ENCODE measurements at places on chromosomes 1 and 21.

DNA sequence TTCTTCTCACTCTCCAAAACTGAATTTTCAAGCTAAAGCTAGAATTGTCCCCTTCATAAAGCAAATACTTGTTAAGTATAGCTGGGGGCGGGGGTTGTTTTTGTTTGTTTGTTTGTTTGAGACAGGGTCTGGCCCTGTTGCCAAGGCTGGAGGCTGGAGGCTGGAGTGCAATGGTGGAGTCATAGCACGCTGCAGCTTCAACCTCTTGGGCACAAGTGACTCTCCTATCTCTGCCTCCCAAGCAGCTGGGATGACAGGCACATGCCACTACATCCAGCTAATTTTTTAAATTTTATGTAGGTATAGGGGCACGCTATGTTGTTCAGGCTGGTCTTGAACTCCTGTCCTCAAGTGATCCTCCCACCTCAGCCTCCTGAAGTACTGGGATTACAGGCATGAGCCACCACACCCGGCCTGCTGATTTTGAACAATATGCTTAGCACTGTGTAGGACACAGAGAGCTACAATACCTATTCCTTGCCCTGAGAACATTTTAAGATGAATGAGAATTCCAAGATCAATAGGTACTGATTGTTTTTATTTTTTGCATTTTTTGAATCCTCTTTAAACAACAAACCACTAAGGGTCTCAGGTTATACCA lies 42.2 kb downstream of the PCNX2 start:
- no peak for DNase-seq

GRCh38 chr1:85379203-85380136 lies 85.5 kb downstream of the DDAH1 start:
- DNase-seq, result no peak

DNA sequence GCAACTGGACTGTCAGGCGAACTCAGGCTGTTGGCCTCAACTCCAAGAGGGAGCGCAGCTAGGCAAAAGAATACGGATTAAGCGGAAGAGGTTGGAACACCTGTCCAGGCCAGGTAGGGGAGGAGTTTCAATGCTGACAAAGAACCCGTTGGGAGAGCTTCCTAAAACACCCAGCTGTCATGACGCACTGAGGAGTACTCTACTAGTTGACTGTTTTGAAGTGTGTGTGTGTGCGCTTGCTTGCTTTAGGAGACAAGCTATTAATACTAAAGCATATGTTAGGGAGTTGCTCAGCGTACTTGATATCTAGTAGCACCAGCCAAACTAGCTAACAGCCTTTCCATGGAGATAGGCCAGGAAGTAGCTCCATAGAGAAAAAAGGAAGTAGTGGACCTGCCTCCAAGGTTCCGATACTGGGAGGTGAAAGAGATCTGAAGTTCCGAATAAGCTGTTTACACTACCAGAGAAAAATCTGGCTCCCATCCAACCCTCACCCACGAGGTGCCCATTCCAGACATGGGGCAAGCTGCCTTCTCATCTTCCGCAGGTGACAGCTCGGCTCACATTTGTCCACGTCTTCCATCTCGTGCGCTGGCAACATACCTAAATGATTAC lies 974 bp upstream of the FNBP1L start:
- DNase-seq, result no peak

- no peak for DNase-seq
Observed at GRCh38 chr1:203026666-203027663, 674 bp downstream of the PPFIA4 start.

GRCh38 chr1:25096307-25097150 lies 135.8 kb downstream of the SYF2 start:
- no peak for DNase-seq

DNA sequence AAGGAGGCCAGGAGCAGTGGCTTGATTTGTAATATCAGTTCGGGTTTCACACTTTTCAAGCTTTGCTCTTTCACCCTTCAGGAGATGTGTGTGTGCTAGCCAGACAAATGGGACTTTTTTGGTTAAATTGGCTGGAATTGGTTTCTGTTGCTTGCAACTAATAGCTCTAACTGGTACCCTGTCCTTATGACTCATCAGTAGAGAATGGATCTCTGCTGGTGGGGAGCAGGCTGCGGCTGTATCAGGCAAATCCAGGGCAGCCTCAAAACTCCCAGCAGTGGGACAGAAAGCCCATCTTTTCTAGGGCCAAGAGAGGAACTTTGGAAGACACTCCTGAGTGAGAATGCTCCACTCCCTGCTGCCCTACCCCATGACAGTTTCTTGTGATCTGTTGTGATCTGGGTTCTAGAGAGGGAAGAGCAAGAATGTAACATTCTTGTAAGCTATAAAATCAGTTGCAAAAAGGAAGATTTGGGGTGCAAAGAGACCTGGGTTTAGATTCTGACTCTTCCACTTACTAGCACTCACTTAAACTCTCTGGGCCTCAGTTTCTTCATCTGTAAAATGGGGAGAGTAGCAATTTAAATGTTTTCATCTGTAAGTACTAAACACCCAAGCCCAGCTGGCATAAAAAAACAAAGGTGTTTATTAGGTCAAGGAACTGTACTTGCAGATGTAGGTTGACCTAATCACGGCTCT lies 257.0 kb upstream of the TMEM51 start:
- DNase-seq, result no peak

- no peak for DNase-seq
Observed at GRCh38 chr1:197521118-197521739, 253.2 kb downstream of the CRB1 start.

- DNase-seq, result peak; percentile 50
Observed at GRCh38 chr1:66176012-66176715, 357.8 kb upstream of the SGIP1 start.

DNA sequence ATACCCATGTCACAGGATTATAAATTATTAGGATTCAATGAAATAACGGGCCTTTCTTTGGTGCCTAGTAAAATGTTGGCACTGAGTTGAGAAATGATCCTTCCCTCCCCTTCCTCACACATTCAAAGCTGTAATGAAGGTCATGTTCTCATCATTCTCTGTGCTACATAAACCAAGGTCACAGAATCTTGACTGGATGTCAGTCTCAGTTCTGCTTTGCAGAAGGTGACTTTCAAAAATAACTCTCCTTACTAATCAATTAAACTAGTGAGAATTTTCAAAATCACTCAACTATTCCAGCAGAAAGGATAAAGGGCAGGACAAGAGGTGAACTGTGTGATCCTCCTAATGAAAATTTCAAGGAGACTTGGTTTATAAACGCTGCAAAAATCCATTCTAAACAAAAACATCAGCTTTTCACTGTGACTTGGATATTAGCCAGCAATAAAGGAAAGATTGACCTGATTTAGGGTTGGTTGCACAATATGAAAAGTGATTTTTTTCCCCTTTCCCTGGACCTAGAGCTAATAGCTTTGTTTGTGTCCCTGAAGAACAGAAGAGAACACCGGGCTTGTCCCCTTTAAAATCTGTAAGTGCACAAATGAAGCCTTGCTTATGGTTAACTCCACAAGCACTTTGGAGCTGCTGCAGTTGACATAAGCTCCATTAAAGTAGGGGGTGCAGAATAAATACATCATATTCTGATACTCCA lies 120.1 kb downstream of the SEC16B start:
- no peak for DNase-seq

DNA sequence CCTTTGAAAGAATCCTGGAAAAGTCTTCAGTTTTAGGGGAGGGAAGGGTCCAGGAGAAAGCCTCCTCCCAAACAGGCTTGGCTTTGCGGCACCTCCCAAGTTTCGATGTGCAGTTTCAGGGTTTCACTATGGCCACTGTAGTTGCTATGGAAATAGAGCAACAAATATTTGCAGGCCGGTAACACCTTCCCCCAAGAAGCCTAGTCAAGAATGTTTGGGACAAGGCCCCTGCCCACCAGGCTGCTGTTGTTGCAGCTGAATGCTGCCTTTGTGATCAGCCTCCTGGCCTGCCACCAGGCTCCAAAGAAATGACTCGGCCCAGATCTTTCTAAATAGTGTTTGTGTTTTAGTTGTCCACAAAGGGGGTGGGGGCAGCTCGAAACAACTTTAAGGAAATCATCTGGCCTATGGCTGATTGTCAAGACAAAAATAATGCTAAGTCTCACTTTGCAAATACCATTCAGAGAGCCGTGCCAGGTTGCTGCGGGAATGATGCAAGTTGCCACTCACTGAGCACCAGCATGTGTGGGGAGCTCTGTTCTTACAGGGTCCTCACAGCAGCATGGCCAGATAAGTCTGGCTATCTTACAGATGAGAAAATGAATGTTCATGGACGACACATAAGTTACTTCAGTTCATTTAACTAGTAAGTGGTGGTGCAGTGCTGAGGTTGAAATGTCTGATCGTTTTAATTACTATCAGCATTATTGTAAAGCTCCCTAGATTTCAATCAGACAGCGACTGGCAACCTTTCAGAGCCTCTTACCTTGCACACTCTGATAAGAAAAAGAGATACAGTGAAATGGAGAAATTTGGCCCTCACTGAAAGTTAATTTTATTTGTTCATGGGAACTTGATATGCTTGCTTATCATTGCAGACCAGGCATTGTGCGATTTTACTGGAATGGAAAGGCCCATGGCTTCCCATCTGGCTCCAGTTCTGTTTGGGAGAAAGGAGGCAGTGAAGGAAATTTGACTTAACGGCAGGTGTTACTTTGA lies 91.2 kb upstream of the JUN start:
- DNase-seq, result peak; percentile 65

DNA sequence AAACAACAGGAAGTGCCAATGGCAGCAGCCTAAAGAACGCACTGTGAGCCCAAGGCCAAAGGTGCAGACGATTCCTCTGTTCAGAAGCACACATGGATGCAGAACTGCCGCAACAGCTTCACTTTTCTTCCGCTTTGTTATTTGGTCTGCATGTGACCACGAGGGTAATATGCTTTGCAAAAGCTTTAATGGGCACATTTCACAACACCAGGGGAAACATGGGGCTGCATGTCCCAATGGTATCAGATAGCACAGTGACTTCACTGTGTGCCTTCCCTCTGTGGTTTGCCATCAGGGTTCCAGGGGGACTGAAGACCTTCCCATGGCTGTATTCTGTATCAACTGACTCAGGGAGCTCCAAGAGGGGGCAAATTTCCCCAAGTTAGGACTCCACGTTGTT lies 28.3 kb downstream of the THAP3 start:
- no peak for DNase-seq

DNA sequence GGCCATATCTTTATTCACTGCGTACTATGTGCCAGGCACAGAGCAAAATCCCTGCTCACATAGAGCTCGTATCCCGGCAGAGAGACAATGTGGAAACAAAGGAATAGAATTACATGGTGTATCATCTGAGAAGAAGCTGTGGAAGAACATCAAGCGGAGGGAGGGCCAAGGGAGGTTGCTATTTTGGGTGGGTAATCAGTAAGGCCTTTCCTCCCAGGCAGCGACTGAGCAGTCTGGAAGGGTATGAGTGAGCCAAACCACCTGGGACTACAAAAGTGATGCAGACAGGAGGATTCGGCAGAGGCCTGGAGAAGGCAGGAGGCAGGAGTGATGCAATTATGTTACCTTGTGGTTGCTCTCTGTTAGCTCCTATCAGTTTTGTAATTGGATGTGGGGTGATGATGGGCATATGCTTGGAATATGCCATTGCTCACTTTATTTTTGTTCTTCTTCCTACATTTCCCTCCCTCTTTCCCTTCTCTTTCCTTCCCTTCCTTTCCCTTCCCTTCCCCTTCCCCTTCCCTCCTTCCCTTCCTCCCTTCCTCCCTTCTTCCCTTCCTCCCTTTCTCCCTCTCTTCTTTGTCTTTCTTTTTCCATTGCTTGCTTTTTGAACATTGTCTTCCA lies 172.9 kb downstream of the DISC1 start:
- no peak for DNase-seq

DNA sequence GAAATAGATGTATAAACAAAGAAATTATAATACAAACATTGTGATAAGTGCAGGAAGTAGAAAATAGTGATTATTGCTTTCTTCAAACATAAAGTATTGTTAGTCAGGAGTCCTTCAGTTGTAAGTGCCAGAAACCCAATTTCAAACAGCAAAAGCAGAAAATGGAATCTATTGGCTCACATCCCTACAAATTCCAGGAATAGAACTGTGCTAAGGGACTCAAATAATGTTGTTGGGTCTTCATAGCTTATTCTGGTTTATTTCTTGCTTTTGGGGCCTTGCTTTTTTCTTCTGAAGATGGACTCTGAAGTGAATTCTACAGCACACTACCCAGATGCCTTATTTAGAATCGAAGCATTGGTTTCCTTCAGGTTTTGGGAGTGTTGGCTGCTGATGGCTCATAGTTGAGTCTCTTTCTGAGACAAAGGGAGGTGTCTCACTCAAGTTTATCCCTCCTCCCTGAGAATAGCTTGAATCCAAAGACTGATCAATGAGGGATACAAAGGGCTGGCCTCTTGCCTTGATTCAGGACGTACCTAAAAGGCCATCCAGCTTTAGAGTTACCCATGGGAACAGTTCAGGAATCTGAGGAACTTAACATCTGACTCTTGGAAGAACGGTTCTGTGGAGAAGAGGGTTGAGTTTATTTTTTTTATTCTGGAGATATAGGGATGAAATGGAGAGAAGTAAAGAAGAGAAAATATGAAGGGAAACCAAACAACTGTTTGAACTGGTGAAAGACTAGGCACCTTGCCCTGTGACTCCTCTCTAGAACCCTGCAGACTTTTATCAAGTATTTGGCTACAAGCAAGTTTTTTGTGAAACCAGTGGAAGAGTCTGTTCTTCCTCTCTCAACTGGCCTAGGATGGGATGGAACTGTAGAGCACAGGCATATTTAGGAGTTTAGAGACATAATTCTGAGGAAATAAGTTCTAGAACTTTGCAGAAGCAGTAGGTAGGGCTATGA lies 39.0 kb upstream of the ATG4C start:
- no peak for DNase-seq

GRCh38 chr1:172095846-172096245 lies 254.5 kb downstream of the DNM3 start:
- DNase-seq, result no peak

GRCh38 chr21:37956772-37957171 lies 40.5 kb upstream of the KCNJ6 start:
- no peak for DNase-seq

DNA sequence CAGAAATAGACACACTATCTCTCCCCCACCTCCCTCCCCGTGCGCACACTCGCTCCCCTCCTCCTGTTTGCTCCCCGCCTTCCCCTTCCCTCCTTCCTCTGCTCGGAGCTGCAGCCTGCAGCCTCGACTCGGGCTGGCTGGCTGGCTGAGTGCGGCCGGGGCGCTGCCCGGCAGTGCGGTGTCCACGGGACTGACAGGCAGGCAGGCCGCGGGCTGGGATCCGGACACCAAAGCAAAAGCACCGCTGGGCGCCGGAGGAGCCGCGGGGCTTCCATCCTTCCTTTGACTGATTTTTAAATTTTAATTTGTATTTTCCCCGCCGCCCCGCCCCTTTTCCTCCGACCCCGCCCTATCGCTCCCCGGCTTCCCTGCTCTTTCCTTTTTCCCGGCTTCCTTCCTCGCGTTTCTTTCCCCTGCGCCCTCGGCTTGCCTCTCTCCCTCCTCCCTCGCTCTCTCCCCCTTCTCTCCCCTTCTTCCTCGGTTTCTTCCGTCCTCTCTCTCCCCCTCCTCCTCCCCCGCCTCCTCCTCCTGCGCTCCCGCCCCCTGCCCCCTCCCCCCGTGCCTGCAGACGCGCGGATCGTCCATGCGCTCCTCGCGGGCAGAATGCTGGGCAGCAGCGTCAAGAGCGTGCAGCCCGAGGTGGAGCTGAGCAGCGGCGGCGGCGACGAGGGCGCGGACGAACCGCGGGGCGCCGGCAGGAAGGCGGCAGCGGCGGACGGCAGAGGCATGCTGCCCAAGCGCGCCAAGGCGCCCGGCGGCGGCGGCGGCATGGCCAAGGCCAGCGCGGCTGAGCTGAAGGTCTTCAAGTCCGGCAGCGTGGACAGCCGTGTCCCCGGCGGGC lies 109.4 kb downstream of the NAV1 start:
- peak; percentile 77 for DNase-seq

- DNase-seq, result no peak
Observed at GRCh38 chr1:51048021-51048420, 54.0 kb upstream of the C1orf185 start.

GRCh38 chr1:14869187-14869586 lies 270.7 kb downstream of the KAZN start:
- no peak for DNase-seq
